ENCODE measurements at places on chromosomes 4 and X.
A peak's percentile ranks its signal among the peaks of the same experiment; 100 is the strongest.

DNA sequence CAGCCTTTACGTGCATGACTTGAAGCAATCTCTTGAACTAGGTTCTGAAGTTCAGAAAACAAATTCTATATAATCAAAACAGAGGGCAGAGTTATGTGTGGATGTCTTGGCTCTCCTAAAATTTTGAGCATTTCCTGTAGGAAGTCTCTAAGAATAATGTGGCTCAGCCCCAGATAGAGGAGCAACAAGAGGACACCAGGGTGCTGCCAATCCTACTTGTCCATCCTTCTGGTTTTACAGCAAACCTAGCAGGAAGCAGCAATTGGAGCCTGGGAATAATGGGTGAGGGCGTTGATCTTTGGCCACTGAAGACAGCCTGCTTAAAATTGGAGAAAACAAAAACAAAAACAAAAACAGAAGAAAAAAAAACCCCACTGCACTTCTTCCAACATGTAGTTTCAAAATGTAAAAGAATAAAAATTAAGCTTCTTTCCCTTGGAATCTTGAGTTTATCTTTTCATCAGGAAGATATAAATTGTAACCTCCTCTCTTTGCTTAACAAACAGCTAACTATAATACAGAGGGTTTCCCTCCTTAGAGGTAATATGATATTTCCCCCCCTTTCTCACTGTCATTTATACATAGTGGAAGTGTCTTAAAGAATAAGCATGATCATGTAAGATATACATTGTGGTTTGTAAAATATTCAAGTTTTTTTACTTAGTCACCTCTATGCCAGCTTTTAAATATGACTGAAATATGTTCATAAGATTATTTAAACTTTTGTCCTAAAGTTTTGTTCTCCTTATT, 130.6 kb downstream of the FBXO8 start:
- no peak for DNase-seq

GRCh38 chr4:138255917-138256597, 13.9 kb upstream of the SLC7A11 start:
- DNase-seq, result no peak

DNA sequence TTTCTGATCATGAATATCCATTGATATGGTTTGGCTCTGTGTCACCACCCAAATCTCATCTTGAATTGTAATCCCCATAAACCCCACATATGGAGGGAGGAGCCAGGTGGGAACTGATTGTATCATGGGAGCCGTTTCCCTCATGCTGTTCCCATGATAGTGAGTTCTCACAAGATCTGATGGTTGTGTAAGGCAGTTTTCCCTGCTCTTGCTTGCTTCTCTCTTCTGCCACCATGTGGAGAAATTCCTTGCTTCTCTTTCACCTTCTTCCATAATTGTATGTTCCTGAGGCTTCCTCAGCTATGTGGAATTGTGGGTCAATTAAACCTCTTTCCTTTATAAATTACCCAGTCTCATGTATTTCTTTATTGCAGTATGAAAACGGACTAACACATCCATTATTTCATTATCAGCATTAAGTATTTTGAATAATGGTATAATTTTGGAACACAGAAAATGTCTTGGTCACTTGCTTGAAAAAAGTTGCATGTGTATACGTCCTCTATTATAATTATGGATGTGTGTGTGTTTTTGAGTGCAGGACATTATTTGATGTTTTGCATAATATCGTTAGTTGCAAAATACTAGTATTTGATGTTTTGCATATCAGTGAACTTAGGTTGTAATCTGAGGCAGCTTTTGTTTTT, 334.6 kb downstream of the PCDH10 start:
- no peak for DNase-seq

DNA sequence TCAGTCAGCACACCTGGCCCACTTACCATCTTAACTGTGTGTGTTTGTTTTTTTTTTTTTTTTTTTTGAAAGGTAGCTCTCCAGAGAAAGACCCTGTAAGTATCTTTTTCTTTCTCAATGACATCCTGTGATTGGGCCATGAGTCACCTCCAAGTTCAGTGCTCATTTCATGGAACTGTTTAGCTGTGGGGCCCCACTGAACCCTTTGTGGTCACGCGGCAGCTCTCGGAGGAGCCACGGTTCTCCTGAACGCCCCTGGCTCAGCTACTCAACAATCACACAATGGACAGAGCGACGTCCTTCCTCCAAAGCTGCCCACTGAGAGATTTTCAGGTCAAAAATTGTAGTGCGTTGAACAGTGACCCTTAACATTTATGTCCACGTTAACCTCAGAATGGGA, 14.2 kb upstream of the IL3RA start:
- no peak for DNase-seq

DNA sequence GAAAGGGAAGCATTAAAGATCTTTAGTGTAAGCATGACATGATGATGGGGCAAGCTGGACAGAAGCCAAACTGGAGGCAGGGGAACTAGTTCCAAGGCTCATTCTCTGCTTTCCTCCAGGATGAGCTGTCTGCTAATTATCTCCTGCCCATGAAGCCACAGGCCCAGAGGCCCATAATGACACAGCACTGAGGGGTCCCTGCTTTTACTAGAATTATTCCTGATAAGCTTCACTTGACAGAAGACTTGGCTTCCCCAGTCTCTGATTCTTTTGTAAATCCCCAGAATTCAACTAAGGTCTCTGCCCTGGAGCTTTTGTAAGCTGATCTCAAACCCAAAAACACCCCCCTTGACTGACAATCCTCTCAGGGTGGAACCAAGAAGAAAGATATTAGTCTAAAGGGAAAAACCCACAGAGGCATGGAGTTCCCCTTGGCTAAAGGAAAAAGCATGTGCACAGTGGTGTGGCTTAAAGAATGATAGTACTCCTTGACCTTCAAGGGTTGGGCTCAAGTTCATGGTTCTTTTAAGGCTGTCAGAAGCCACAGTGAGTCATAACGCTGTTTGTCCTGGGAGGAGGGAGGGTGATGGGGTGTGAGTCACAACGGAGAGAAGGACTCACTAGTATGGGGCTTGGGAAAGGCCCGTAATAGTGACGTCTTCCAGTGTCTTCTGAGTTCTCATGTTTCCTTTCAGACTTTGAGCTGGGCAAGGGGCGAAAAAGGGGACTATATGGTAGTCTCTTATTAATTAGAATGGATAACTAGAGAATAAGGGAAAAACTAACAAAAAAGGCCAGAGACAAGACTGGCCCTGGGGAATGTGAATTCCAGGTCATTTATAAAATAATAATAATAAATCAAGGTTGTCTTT, 146.0 kb upstream of the CPEB2 start:
- DNase-seq, result peak; percentile 15

- no peak for DNase-seq
Observed at GRCh38 chr4:123802082-123802645, 405.6 kb downstream of the SPRY1 start.

GRCh38 chr4:3246458-3247398, 2.2 kb upstream of the MSANTD1 start:
- DNase-seq, result no peak

DNA sequence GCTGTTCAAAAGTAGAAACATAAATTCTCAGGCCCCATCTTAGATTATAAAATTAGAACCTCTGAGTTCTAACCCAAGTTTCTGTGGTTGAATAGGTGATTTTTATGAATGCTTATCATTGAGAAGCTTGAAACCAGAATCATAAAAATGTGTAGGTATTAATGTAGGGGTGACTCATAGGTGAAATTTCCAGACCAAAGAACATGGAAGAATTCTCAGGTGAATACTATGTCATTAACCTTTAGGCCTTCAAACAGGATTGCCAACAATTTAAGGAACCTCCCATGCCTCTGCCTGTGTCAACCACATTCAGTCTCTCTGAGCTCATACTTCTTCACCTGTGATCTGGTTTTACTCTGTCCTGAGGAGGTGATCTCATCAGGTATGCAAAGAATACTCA, 177.8 kb downstream of the NPFFR2 start:
- no peak for DNase-seq

DNA sequence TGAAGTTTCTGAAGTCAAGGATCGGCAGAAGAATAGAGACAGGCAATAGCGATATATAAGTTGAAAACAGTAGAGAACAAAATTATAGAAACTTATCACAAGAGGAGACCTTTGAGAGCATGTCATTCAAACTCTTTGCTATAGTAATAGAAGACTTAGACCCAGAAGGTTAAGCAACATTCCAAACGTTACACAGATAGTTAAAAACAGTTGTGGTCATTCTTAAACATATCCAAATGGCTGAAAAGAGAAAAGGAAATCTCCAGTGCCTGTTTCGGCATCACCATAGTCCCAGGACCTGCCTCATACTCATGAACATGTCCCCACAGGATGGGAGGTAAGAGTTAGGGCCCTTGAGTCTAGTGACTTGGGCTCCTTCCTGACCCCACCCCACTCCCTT, 258.1 kb upstream of the NOCT start:
- DNase-seq, result no peak

DNA sequence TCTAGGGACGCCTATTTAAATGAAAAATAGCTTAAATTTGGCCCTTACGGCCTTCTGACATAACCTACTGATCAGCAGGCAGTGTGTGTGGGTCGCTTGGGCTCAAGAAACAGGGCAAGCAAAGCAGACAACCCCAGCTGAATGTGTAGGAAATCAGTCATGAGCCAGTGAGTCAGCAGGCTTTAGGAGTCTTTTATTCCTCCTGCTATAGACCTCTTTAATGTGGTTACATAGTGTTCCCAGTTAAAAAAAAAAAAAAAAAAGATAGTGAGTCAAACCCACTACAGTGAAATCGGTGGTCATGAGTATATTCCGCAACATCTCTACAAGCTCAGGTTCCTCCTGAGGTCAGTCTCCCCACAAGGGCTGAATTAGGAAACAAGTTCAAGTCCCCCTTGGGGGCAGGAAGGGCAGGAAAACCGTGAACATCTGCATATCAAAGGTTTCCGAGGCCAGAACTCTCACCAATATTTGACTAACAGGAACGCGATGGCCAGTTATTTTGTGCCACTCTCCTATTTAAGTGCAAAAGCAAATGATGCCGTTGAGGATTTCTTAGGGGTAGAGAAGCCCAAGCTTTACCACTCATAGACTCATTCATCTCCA, 32.7 kb downstream of the ACSL1 start:
- no peak for DNase-seq

- peak; percentile 20 for DNase-seq
Observed at GRCh38 chr4:33941854-33942253, 2302.5 kb downstream of the ARAP2 start.

GRCh38 chrX:24424948-24425347, 40.1 kb upstream of the PDK3 start:
- no peak for DNase-seq

DNA sequence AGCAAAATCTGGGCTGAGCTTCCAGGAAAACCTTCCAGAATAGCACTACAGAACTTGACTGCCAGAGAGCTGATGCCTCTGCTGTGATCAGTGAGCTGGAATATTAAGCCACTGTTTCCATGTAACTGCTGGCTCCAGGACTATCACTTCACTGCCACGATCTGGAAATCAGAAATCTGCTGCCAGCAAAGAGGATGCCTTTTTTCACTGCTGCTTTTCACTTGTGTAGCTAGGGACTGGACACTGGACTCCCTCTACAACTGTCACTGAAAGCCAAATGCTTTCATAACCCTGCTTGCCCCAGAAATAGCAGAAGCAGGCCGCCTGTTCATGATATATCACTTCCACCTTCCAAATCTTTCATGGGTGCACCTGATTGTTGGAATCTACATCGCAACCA, 9.4 kb upstream of the AP1S2 start:
- DNase-seq, result no peak

DNA sequence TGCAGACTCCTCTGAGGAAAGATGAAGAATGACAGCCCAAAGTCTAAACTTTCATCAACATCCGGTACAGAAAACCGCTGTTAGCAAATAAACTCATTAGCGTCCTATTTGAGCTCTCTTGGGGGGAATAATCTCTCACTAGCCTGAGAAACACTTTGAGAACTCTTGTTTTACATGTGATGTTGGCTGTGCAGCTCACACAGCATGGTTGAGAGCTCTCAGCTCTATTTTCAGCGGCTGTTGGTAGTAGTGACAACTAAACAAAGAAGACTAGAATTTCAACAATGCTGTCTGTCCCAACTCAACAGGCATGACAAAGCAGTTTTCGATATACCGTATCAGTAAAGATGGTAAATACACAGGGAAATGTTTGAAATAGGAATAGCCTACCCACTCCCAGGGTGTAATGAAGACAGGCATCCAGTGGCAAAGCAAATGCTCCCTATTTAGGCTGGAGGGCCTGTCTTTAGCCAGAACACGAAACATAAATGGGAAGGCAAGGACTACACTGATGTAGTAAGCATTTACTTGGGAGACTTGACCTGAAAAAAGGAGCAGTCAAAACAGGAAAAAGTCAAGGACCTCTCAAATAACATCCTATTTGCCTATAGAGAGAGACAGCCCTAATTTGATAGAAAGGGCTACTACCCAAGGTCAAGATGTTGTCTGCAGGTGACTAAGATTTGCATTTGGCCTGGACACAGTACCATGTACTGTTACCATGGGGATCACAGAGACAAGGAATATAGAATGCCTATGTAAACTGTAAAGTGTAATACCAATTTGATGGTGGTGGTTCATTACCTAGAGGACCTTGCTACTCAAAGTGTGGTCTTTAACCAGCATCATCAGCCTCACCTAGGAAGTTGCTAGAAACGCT, 60.4 kb downstream of the PPEF2 start:
- DNase-seq, result no peak

GRCh38 chrX:126994032-126994600, 174.6 kb downstream of the PRR32 start:
- peak; percentile 0 for DNase-seq

GRCh38 chrX:153379508-153379907, 21.6 kb downstream of the PNMA6E start:
- DNase-seq, result no peak
